ENCODE measurements at places on chromosomes 16 and 17.

DNA sequence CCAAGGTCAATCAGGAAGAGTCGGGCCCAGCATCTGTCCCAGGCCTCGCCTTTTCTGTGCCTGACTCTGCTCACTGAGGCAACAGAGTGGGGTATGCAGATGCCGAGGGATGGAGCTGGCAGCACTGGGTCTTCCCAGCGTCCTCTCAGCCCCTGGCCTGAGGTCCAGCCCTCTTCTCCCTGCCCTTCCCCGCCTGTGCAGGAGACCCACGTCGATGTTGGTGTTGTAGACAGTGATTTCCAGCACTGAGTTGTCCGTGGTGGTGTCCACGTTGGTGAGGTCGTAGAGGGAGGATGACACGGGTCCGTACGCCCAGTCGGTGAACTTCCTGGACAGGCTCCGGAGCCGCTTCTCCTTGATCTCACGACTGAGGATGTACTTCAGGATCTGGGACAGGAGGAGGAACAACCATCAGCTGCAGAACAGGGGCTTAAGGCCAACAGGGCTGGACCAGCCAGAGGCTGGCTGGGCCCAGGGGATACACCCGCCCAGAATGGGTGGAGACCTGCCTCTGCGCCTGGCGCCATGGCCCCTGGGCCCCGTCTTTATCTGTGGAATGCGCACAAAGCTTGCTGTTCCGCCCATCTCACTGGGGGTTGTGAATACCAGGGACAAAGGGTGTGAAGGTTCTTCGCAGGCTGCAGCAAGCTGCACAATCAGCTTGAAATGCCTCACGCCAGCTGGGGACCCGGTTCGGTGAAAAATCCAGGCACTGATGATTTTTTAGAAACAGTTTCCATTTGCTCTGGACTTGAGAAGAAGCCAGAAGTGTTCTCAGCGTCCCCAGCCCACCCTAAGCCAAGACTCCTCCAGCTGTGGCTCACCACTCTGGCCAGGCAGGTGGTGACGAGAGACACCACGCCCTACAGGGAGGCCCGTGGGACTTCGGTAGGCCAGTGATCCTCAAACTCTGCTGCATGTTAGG is 27.5 kb downstream of the TRPV3 start:
- DNase-seq: no peak

GRCh38 chr16:31135535-31136286 is at the start of gene PRSS8:
Gene PRSS8, minus strand, starts transcription at chr16:31135727. Its CDS starts 229 bp downstream, at chr16:31135498.
- DNase-seq: peak; percentile 89

GRCh38 chr17:36136036-36136435 is 32.4 kb downstream of the CCL4 start:
- DNase-seq: no peak

DNA sequence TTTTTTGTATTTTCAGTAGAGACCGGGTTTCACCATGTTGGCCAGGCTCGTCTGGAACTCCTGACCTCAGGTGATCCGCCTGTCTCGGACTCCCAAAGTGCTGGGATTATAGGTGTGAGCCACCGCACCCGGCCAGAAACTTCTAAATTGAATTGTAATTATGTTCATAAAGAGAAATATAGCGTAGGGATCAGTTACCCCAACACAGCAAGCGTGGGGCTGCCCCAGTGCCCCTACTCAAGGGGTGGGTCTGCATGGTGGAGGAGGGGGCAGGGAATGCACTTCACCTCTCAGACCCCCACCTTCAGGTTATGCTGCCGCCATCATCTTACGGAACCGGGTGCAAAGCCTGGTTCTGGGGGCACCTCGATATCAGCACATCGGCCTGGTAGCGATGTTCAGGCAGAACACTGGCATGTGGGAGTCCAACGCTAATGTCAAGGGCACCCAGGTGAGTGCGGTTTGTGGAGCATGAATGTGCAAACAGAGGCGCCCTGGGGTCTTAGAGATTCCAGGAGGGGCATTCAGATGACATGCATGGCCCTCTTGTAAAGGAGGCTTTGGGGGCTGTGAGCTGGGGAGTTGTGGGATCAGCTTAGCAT is 18.0 kb downstream of the ITGAM start:
- no peak for DNase-seq

DNA sequence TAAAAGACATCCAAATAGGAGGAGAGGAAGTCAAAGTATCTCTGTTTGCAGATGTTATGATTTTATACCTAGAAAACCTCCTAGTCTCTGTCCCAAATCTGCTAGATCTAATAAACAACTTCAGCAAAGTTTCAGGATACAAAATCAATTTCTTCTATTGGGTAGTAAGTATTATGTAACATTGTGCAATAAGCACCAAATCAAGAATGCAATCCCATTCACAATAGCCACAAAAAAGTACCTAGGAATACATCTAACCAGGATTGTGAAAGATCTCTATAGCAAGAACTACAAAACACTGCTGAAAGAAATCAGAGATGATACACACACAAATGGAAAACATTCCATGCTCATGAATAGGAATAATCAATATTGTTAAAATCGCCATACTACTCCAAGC is 13.0 kb downstream of the NLRP1 start:
- DNase-seq: no peak
